ENCODE measurements at places on chromosomes 6 and 20.

DNA sequence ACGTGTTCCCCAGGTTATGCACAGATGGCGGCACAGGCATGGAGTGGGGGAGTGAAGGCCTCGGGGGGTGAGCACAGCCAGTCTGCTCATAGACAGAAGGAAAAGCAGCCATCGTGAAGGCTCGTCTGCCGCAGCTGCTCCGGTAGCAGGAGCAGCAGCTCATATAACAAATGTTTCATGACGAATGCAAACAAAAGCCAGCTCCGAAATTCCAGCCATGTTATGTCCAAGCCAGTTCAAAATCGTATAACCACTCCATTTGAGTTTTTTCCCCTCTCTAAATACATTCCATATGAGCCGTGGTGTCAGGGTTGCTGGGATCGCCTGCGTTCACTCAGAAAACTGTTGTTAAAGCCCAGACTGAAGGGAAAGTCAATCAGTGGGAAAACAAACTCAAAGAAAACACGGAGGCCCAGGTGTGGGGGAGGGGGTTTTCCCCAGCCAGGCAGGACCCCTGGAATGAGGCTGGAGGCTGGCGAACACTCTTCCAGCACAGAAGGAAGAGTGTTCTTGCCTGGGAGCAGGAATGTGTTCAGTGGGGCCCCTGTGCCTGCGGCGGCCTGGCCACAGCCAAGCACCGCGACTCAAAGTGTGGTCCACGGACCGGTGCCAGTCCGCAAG lies 280.4 kb upstream of the TAB2 start:
- DNase-seq: no peak

GRCh38 chr20:49983123-49983847 lies 505 bp downstream of the SNAI1 start:
- no peak for DNase-seq

DNA sequence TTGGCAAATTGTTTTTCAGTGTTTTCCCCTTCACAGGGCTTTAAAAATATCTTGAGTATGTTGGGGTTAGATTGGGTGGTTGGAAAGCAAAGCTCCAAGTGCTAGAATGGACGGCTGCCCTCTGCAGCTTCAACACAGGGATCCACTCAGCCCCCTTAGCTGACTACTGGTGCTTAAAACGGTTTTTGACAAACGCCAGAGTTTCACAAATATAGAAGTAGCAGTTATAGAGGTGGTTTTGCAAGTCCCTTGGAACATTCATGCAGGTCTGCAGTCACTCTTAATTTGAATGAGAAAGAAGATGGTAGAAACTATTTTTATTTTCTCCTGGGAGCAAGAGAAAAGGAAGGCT lies 175.9 kb downstream of the ARID1B start:
- DNase-seq: no peak

DNA sequence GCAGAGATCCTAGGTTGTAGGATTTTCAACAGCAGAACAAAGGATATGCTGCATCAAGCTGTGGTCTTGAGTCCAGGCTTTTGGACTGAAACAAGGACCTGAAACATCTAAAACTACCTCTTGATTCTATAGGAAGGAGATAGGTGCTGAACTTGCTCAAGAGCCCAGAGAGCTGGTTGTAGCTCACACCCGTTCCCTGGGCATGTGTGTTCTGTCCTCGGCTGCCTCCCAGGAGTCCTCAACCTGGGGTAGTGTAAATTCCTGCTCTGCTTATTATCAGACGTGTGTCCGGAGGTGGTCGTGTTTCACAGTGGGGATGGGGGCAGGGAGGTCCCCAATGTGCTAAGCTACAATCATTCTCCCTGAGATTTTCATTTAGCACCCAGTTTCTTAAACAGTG lies 4.8 kb downstream of the NOP56 start:
- no peak for DNase-seq

GRCh38 chr6:137389150-137389704 lies 105.0 kb downstream of the OLIG3 start:
- peak; percentile 60 for DNase-seq

DNA sequence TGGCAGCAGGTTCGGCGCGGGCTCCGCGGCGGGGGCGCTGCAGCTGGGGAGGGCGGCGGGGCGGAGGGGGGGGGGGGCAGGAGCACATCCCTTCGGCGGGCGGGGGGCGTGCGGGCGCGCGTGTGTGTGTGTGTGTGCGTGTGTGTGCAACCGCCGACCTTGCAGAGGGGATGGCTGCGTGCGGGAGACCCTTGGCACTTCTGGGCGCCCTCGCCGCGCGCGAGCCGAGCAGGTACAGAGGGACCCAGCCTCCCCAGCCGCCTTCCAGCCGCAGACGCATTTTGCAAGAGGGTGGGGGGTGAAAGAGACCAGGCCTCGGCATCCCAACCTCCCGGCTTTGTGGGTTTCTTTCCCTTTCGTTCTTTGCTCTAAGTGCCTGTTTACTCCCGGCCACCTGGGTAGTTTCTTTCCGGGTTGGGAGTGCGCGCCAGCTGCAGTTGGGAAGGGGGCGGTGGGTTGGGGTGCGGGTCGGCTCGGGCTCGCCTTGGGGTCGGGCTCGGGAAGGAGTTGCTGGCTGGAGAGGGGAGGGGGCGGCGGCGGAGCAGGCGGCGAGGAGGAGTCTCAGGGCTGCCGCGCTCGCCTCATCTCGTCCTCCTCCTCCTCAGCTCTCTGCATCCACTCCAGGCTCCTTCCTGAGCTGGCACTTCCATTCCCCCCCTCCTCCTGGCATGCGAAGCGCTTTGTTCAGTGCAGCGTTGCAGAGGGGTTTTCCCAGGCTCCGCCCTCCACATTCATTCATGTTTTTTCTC lies 620 bp downstream of the HIVEP1 start:
- DNase-seq: peak; percentile 67

DNA sequence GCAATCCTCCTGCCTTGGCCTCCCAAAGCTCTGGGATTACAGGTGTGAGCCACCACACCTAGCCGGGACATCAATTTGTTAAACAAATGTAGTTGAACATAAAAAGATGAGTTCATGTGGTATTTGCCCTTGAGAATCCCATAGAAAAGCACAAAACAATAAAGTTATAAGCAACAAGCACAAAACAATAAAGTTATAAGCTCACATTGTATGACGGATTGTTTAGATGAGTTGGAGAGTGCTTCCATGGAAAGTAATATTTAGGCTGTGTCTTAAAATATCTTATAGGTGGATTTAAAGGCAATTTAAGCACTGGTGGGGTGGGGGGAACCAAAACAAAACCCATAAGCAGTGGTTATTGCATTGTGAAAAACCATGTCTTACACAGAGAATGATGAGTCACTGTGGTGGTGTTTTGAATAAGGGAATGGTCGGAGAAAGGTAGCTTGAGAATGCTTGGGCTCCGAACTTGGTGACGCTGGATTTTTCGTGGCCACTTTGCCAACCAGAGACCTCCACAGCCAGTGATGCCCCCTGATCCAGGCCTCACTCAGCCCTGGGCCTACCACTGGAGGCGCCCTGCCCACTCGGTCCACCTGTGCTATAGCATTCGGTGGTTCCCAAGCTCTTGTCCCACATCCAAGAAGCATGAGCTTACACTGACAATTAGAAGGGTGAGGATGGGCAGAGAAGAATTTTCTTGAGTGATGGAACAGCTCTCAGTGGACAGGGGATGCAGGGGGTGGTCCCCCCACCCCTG lies 256.0 kb downstream of the CDKAL1 start:
- DNase-seq: no peak

- no peak for DNase-seq
Observed at GRCh38 chr6:41769376-41769775, 10.3 kb downstream of the FRS3 start.

- DNase-seq: no peak
Observed at GRCh38 chr20:47204008-47204849, 152.3 kb downstream of the ZMYND8 start.

- no peak for DNase-seq
Observed at GRCh38 chr6:157232161-157232895, 91.0 kb downstream of the TMEM242 start.

GRCh38 chr20:23232219-23232581 lies 118.4 kb upstream of the NXT1 start:
- DNase-seq: no peak

- no peak for DNase-seq
Observed at GRCh38 chr6:170032706-170033309, 258.1 kb downstream of the DLL1 start.

- DNase-seq: peak; percentile 56
Observed at GRCh38 chr6:169654598-169655391, 47.0 kb downstream of the WDR27 start.

DNA sequence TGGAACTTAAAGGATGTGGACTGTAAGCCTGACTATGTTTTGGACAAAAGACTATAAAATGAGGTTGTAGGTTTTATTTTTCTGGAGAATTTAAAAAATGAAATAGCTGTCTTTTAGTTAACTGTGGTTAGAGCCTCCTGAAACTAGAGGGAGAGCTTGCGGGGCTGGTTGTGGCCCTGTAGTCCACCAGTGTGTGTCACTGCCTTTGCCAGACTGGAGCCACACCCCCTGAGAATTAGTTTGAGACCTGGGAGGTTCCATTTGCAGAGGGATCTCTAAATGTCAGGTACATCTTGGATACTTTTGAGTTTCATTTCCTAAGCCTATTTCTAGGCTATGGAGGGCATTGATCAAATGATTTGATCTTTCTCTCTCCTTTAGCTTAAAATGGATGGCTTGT lies 20.8 kb downstream of the ZC2HC1B start:
- DNase-seq: no peak

DNA sequence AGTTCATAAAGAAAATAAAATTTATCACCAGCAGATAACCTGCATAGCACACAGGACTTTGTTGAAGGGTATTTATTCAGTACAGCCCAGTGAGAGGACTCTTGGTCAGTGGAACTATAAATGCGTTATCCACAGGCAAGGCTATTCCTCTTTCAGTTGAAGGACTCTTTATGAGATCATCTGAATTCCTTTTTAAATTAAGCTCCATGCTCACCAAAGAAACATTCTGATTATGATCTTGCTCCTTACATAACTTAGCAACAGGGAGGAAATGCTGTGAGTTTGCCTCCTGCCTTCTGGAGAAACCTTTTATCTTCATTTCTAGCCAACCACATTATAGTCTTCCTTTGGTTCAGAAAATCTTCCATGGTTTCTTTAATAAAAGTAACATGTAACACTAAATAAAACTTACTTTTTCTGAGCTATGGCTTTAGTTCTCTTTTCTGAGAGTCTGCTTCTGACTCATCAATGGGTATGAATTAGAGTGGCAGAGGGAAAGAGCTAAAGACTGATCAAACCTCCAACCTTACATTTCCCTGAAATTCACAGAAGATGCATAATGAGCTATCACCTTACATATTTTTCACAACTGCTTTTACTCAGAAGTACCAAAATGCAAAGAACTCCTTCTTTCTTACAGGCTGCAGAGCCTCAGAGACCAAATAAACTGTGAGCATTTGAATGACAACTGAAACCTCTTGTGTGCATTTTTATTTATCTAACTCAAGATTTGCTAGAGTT lies 267.2 kb downstream of the ADGRG6 start:
- no peak for DNase-seq

- no peak for DNase-seq
Observed at GRCh38 chr6:378958-379409, 12.6 kb upstream of the IRF4 start.

- DNase-seq: no peak
Observed at GRCh38 chr6:7373739-7374138, 15.8 kb downstream of the CAGE1 start.

DNA sequence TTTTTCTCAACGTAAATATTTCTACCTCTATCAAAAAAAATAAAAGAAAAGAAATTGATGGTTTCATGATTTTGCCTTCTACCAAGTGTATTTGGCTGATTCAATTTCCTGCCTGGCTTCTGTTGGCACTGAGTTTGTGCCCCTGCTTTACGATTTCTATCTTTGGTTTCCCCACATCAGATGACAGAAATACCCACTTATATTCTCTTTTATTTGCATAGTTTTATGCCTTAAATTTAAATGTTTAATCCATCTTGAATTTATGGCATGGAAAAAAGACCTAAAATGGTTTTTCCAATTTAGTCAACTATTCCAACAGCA lies 34.3 kb downstream of the RNF24 start:
- DNase-seq: no peak

- DNase-seq: no peak
Observed at GRCh38 chr20:49961413-49961812, 21.4 kb upstream of the SNAI1 start.

- no peak for DNase-seq
Observed at GRCh38 chr6:97160280-97160679, 122.7 kb downstream of the MMS22L start.

DNA sequence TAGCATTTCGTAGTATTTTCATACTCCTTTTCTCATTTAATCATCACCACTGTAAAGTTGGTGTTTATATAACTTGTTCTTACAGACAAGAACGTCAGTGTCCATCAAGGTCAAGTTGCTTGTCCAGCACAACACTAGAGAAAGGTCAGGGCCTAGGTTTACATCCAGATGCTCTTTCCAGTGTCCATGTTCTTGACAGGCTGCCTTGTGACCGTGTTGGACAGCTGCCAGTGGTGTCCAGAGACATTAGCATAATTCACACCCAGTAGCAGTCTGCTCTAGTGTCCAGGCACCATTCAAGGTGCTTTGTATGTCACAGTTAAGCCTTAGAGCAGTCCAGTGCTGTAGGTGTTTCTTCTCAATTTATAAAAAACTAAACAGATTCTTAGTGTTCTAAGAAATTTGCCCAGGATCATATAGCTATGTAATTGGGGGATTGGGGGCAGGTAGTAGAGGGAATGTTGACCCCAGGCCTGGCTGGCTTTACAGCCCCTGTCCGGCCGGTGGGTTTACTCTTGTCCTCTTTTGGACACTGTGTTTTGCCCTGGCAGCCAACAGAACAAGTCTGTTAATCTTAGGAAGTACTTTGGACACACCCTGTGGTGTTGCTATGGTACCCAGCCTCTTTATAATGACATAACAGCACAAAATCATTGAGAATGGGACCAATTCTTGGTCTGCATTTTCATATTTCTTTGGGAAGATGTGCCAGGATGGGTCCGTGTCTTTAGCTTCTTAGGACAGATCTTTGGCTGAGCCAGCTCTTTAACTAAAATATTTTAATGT lies 8.0 kb downstream of the STK35 start:
- no peak for DNase-seq

DNA sequence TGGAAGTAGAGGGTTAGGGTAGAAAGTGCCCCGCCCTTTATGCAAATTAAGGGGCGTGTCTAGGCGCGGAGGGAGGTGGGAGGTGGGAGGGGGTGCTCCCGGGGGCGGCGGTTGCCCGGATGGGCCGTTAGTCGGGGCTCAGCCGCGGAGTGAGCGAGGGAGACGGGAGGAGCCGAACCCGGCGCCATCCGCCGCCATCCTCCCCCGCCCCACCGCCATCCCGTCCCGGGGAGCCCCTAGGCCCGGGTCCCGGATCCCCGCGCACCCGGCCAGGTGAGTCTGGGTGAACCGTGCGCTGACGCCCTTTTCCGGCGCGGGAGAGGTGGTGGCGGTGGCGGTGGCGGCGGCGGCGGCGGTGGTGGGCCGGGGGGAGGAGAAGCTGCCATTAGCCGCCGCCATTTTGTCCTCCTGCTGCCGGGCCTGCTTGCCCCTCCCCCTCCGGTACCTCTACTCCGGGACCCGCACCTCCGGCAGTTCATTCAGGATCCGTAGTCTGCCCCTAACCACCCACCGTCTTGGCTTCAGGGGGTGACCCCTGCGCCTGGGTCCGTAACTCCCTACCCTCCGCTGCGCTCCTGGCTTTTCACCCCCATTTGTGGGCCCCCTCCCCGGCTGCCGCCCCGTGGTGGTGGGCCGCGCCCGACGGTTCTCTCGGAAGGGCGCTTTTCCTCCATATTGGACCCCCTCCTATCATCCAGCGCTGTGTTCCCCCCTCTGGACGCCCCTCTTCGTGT lies at the start of gene PRRC2A:
TSS of gene PRRC2A (plus strand) at position 130 of the 734 bp plus-strand sequence. CDS start 2,075 bp downstream, outside the sequence.
- DNase-seq: peak; percentile 96
